Suppressor macrophage treated with lipopolysaccharide for 4 hours (primary cell): ENCODE measurements at places on chromosomes 4 and X.

DNA sequence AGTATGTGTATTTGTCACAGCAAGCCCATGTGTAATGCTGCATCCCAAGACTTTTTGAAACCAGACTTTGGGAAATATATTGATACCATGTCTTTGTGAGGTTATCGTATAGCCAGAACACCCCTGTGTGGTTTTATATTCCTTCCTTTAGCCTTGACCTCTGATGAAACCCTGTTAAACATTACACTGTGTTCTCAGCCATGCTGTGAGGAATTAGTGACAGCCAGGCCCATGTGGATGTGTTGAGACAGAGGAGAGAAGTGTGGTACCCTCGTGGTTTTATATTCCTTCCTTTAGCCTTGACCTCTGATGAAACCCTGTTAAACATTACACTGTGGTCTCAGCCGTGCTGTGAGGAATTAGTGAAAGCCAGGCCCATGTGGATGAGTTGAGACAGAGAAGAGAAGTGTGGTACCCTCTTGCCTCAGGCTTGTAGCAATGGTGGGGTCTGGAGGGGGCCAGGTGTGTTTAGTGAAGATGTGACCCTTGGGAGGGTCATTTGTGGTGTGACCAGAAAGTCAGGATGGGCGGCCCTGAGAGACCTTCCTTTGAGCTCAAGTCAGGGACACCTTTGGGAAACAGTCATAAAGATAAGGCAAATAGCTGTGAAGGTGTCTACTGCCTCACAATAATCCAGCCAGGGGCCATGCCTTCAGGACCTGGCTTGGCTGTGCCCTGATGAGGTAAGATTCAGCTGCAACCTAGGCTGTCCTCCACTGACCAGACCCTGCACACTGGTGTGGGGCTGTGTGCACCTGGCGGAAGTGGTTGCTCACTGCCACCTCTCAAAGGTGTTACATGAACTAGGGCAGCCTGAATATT lies 110.0 kb downstream of the IRF2 start:
- peak; percentile 52 for DNase-seq

GRCh38 chr4:104424989-104425388 lies 69.7 kb downstream of the CXXC4 start:
- no peak for DNase-seq

- no peak for DNase-seq
Measured at GRCh38 chr4:168134651-168135050, 42.3 kb downstream of the ANXA10 start.

GRCh38 chrX:99095965-99096635 lies 1314.0 kb downstream of the PCDH19 start:
- no peak for DNase-seq

DNA sequence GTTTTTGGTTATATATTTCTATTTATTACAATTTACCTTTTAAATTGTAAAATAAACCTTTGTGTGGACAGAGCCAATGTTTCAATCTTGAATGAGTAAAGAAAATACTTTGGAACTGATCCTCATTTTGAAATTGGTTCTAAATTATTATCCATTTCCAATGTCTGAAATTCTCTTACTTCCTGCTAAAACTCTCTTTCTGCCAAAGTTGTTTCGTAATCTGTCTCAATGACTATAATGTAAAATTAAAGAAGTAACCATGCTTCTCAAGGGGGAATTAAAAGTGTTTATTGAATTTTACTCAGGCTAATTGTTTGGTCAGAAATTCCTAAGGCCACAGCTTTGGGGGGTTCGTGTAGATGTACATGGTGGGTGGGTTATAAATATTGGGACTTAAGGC lies 34.8 kb downstream of the YIPF6 start:
- DNase-seq = no peak

- DNase-seq = no peak
Measured at GRCh38 chrX:31872007-31872406, 800.2 kb upstream of the FTHL17 start.

DNA sequence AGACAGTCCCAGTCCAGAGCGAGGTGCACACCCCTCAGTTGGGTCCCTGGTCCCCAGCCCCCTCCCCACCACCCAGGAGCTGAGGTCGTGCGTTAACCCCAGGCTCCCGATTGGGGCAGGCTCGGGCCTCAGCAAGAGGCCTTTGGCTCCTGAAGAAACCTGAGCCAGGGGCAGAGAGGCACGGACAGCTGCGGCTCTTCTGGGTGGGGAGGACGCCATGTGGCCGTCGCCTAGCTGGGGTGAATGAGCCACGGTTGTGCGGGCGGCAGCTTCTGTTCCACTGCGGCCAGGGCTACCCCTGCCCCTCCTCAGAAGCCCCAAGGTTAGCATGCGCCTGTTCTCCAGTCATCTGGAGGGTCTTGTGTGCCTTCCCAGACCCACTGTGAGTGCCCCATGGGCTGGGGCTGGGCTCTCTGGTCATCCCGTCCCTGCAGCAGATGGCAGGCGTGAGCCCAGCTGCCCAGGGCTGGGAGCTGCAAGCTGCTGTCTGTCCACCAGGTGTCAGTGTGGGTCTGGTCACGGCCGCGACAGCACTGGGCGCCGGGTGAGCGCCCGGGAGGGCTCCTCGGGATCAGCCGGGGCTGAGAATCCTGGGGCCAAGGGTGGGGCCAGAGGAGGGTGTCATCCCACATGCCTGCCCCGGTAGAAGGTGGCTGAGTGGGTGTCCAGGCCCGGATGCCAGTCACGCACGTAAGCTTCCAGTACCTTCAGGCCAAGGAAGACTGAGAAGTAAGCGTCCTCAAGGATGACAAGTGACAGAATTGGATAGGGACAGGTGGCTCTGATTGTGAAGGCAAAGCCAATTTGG lies 21.9 kb downstream of the ATP2B3 start:
- peak; percentile 74 for DNase-seq

- no peak for DNase-seq
Measured at GRCh38 chr4:89556601-89557305, 249.2 kb upstream of the GPRIN3 start.

DNA sequence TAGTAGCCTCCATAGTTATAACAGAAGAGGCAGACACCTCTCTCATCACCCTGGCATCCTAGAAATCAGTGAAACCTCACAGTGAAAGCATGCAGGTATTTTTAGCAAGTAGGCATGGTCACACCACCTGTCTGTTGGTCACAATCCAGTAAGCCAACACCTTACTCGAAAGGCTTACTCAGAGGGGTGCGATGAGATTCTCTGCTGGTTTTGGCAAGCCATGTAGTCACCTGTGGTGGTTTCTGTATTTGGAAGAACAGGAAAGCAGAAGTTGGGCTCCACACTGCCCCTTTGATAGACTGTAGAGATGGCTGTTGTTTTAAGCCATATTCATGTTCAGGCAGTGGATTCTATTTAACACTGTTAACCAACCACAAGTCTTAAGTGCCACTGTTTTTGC lies 134.7 kb downstream of the DCLK2 start:
- no peak for DNase-seq

- DNase-seq = no peak
Measured at GRCh38 chrX:17566740-17567139, 170.6 kb upstream of the SCML1 start.

DNA sequence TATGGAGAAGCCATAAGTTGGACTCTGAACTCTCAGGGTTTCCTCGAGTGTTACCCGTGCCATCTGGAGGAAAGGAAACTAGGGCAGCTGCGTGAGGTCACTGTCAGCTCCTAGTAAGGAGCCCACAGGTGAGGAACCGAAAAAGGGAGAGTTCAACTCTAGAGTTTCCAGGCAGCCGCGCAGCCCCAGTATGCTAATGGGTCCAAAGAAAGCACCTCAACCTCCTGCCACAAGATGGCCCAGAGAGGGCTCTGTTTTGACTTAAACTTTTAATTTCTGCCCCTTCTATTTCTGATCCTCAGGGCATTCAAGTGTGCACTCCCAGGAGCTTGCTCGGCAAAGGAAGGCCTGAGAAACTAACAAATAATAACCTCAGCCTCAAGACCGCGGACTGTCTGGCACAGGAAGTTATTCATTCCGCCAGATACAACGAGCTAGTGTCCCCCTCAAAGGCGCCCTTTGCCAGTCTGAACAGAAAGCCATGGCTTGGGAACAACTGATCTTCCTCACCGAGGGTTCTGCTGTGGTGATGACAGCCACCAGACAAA lies 13.9 kb downstream of the SCARB2 start:
- DNase-seq = peak; percentile 57
